ENCODE measurements at places on chromosomes 12 and 14.

DNA sequence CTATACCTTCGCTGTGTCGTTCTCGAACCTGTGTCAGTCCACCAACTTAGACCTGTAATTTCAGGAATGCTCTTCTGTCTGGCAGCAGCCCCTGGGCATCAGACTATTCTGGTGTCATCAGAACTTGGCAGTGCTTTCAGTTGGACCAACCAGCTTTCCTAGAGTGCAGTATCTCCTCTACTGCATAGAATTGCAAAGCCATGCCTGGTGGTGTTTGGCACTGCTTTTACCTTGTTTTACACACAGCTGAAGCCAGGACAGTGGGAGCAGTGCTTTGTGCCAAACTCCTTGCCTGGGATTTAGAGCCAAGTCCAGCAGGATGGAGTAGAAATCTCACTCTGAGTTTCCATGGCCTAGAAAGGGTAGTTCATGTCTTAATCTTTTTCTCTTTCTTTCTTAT is 1.5 kb downstream of the FLVCR2 start:
- no peak for DNase-seq

GRCh38 chr14:59301354-59301753 is 112.9 kb downstream of the DAAM1 start:
- DNase-seq: no peak

DNA sequence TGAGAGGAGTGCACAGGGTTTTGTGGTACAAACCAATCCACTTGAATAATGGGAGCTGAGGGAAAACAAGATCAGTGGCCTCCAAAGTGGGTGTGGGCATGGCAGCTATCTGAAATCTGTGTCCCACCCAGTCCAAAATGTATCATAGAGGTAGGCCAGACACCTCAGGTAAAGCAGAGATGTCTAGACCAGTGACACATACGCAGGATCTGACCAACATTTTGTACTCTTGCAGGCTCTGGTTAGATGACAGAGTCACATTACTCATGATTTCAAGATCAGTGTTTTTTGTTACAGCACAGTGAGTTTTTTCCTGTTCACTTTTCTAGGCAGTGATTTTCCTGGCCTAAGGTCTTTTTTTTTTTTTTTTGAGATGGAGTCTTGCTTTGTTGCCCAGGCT is 211.8 kb downstream of the PCNX1 start:
- DNase-seq: no peak

DNA sequence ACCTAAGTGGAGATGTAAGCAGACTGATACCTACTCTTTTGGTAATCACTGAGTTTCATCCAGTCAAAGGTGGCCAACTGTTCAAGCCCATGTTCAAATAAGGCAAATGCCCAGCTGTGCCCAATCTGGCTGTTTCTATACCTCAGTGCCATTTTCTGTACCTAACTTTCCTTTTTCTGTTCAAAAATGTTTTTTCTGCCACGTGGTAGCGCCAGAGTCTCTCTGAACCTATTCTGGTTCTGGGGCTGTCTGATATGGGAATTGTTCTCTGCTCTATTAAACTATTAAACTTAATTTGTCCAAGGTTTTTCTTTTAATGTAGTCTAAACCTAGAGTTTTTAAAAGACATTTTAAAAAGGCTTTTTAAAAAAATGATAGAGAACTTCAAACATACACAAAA is 391.2 kb downstream of the NOVA1 start:
- DNase-seq: no peak
